Activated naive CD4-positive, alpha-beta T cell treated with anti-CD3 and anti-CD28 coated beads for 36 hours (primary cell): ENCODE measurements at places on chromosomes 6 and 20.

DNA sequence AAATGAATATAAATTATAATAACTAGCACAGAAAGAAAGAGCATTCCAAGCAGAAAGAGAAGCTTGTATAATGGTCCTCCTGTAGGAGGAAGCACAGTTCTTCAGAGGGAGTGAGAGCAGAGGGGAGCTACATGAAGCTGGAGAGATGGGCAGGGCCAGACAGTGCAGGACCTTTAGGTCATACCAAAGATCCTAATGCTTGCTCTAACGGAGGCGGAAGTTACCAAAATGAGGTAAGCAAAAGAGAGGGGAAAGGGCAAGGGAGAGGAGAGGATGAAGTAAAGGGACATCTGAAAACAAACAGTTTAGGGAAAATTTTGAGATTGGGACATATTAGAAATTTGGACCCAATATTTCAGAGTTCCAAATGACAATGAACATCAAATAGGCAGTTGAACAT lies 50.2 kb downstream of the HBS1L start:
- no peak for DNase-seq

- DNase-seq: no peak
These were observed 65.5 kb downstream of the PTPRT start for GRCh38 chr20:43124241-43124640.

GRCh38 chr6:18276610-18277236 lies 12.4 kb upstream of the DEK start:
- DNase-seq: no peak

DNA sequence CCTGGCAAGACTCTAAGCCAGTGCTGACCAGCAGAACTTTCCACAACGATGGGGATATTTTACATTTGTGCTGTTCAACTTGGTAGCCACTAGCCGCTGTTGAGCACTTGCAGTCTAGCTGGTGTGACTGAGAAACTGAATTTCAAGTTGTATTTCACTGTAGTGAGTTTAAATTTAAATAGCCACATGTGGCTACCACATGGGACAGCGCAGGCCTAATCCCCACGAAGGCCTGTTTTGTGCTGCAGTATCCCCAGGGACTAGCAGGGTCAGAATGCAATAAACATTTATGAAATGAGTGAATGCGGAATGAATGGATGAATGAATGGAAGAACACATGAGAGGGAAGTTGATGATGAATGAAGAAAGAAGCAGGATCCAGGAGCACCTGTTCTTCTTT lies 115.8 kb downstream of the TRERF1 start:
- no peak for DNase-seq

- DNase-seq: no peak
These were observed 22.5 kb downstream of the CUL9 start for GRCh38 chr6:43204271-43205105.

- DNase-seq: no peak
These were observed 198.7 kb upstream of the CEP162 start for GRCh38 chr6:84425971-84426705.

DNA sequence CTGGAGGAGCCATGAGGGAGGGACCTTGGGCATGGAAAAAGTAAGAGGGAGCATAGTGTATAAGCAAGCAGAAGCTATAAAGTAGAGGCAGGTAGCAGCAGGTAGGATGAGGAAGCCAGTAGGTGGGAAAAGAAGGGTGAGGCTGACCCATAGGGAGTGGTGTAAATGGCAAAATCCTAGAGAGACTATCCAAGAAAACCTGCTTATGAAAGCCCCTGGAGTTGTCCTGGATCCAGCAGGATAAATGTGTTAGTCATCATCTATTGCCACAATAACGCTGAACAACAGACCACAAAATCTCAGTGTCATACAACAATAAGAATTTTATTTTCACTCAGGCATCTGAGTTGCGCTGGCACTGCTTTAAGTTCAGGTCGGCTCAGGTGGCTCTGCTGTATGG lies 30.2 kb downstream of the CHD6 start:
- no peak for DNase-seq

DNA sequence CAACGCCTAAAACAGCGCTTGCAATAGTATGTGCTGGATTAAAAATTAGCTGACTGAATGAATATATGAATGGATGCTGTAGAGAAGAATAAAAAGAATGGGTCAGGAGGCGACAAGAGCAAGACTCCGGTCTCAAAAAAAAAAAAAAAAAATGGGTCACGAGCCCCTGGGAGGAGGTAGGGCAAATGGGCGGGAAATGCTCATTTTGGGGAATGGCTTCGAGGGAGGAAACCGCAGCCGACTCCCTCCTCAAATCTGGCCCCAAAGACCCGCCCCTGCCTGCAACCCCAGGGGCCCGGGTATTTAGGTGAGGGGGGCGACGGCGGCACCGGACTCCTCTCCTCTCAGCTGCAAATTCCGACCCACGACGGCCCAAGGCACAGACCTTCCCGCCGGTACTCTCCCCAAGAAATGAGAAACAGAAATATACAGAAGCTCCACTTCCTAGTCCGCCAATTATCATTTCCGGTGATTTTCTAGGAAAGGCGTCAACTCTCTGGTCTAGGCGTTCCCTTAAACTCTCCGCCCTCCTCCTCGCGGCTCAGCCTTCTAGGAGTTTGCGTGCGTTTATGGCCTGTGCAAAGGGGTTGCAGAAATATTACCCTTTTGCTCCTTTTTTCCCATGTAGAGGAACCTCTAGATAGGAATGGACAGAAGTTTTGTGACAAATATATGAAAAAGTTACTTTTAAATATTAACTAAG lies at the start of gene ZNF311:
Gene ZNF311, minus strand, starts transcription at position 133 of the 703 bp plus-strand sequence. CDS start 1,361 bp downstream, outside the sequence.
- peak; percentile 72 for DNase-seq

DNA sequence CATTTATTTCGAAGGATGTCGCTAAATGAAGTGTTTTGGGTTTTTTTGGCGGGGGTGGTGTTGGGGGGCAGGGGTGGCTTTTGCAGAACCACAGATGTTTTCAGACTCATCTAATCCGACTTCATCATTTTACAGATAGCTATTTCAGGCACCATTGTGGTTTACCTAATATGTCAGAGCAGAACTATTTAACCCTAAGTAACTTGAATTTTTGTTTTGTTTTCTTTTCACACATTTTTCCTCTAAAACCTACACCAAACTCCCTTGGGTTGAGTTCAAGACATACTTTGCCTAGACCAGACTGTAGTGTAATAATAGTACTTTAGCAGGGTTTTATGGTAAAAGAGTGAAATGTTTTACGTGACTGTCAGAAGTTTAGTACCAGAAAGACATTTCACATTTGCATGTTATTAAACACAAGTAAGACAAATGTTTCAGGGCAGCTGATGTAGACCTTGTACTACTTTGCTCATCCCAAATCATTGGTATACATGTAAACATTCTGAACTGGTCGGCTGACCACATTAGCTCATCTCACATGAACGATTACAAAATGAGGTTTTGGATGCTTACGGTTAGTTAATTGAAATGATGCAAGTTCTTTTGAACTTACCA lies 37.7 kb downstream of the MAP3K4 start:
- DNase-seq: no peak

DNA sequence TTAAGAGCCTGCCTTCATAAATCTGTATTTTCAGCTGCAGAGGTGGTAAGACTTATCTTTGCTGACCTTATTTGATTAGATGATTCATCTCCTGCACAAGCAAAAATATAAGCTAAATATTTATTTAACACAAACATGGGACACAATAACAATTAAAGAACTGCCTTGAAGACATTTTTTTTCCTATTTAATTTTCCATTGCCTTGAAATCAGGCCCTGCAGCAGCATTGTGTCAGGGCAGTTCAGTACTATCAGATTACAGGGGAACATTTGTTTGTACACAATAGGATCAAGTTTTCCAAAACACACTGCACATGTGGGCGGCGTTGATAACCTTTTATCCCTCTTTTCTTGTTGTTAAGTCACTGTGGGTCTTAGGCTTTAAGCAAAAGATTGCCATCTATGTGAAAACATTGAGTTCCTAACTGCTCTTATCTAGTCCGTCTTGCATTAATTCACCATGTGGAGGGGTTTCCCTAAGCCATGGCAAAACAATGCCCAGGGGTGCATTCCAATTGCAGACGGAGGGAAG lies 7.4 kb downstream of the ADGRF5 start:
- DNase-seq: no peak

GRCh38 chr20:35434085-35435005 lies 3.7 kb downstream of the GDF5 start:
- no peak for DNase-seq

DNA sequence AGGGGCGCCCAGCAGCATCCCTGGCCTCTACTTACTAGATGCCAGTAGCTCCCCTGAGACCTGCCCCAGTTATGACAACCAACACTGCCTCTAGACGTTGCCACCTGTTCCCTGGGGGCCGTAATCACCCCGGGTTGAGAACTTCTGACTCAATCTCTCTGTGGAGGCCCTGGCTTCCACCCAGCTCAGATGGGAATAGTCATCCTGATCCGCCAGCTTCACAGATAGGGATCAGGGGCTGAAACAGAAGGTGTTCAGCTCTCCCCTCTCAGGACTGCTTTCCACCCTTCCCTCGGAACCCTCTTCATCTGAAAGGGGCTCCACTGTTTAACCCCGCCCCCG lies 3.3 kb downstream of the CAPN11 start:
- no peak for DNase-seq

- no peak for DNase-seq
These were observed 26.8 kb upstream of the SLC35B3 start for GRCh38 chr6:8462169-8462568.

DNA sequence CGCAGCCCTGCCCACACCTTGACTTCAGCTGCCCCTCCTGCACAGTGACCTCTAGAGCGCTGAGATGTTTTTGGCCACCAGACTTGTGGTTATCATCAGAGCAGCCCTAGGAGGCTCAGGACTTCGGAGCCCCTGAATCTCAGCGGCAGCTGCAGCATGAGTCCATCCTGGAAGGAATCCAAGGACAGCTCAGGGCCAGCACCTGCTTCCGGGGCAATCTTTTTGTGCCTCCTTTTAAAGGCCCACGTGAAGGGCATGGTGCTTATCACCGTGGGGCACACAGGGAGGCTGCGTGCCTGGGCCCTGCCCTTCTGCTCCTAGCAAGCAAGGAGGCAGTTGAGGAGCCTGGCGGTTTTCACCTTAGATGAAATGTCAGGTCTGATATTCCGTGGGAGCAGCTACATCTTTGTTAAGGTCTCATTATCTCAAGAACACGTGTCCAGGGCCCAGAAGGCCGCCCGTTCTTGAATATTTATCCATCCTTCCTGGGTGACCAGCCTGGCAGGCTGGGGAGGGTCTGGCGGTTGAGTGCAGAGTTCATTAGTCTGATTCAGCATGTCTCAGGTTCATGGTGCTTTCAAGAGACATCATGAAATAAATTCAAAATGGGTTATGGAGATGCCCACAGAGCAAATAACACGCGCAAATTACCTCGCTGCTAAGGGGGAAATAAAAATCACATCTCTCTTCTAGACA lies 392.4 kb downstream of the TAF4 start:
- DNase-seq: no peak

DNA sequence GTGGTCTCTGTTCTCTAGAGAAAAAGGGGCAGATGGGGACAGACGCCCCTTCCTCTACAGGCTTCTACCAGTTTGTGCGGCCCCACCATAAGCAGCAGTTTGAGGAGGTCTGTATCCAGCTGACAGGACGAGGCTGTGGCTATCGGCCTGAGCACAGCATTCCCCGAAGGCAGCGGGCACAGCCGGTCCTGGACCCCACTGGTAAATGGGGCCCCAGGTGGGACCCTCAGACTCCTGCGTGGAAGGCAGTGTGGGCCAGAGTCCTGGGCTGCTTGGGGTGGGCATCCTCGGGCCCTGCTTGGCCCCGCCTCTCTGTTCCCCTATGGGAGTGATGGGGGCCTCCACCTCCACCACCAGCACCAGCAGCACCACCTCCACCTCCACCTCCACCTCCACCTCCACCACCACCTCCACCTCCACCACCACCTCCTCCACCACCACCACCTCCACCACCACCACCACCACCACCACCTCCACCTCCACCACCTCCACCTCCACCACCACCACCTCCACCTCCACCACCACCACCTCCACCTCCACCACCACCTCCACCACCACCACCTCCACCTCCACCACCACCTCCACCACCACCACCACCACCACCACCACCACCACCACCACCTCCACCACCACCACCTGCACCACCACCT lies 3.2 kb upstream of the TNFRSF6B start:
- no peak for DNase-seq

- no peak for DNase-seq
These were observed 14.4 kb downstream of the GSS start for GRCh38 chr20:34941226-34941625.

DNA sequence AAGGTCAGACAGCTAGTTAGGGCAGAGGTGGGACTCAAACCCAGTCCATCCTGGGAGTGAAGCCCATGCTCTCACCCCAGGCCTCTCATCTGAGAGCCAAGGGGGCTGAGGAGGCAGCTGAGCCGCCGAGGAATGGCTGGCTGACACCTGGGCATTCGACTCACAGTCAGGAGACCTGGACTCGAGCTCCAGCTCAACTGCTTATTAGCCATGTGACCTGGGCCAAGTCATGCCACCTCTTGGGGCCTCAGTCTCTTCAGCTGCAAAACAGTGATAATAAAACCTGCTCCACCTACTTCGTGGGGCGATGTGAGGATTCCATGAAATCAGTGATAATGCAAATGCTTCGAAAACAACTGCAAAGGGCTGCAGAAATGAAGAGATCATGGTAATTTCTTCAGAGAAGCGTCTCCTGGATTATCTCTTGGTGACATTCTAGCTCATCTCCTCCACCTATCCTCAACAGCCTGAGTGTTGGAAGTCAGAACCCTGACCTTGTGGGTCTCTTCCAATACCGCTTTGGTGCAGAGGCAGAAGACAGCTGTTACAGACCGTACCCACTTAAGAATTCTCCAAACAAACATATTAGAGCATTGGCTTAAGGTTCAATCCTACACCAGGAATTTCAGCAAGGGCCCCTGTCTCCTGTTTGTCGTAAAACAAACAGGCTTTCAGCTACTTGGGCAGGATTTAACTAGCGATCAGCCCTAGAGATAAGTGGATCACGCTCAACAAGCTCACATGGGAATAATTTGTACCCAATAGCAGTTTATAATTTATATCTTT lies 60.0 kb upstream of the PIM1 start:
- DNase-seq: no peak

- DNase-seq: peak; percentile 46
These were observed 244.4 kb downstream of the GMPR start for GRCh38 chr6:16482702-16483314.

GRCh38 chr20:62171245-62171644 lies 11.6 kb upstream of the MTG2 start:
- DNase-seq: no peak

DNA sequence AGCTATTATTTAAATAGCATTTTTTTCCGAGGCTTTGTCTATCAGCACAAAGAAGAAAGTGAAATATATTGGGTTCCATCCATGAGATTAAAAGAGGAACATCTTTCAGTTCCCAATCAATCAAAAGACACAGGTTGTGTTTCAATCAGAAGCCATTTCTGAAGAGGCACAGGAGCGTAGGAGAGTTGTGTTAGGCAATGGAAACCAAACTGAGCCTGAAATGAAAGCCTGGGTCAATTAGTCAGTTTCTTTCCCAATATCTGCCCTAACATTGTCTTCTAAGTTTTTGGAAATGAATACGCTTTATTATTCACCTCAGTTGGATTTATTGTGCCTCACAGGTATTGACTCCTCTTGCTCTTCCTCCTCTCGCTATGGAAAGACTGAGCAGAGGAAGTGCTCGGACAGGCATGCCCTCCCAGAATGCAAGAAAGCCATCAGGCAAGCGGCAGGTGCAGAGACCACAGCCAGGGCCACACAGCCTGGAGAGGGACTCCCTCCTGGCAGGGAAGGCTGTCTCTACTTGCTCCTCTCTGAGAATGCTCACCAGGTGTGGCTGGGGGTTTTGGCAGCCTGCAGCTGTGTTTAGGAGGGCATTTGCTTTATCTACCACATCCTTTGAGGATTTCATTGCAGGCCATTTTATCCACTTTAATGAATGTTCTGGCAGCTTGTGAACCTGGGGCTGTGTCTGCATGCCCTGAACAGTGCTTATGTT lies 100.8 kb upstream of the NEDD9 start:
- peak; percentile 30 for DNase-seq
